ENCODE measurements at places on chromosomes 4 and X.

GRCh38 chr4:5996641-5997040, 21.6 kb downstream of the C4orf50 start:
- no peak for DNase-seq

DNA sequence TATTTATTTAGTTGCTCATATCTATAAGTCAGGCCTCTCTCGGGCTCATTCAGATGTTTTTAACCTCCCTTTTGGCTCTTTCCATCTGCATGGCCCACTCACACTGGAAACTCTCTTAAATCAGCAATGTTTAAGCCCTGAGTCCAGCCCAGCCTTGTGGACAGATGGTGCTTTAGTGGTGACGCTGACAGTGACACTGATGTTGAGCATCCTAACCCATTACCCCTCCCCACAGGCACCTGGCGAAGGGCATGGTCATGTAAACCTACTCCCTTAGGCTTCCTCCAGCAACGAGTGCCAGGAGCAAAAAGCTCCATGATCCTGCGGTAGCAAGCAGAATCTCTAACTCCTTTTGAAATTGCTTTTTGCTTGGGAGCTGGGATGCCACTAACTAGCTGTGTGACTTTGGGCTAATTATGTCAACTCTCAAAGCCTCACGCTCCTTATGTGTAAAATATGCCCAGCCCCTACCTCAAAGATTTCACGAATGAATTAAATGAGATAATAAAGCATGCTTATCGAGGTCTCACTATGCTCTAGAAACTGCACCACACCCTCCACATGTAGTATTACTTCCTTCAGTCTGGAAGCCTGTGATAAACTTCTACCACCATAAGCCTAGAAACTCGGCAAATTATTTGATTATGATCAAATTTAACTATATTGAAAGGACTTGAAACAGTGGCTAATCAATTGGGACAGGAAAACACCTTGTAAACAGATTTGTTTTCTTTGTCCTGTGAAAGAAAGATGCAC, 569.4 kb downstream of the BCOR start:
- no peak for DNase-seq

DNA sequence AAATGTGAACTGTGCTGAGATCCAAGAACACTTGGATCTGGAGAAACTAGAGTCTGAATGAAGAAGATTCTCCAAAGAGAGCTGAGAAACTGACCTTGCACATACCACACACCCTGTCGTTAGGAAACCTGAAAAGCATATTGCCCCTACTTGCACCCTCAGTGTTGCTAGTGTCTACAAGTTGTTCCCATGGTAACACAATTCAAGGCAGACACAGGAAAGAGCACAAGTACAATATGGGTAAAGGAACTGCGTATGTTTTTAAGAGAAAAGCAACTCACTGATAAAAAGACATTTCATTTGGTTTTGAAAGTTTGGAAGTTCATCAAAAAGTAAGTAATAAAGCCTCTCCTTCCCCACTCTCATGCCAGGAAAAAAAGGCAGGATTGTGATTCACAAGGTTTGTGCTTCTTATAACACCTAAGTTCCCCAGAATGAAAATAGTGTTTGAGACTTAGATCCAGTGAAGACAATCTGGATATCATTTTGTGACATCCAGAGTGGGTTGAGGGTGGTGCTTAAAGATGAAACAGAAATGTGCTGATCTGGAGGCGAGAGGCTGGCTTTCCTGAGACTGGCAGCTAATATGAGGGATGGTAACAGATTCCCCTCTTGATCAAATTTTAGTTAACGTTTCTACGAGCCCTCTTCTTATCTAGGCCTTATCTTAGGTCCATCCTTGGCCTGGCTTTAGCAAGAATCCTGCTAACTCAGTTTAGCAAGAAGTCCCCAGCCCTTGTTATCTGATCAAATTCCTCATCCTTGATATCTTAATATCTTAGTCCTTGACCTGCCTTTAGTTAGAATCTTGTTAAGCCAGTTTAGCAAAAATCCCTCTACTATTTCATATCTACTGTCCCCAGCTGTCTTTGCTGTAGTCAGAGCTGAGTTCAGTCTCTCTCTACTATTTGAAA, 42.3 kb downstream of the NIPAL1 start:
- no peak for DNase-seq

- DNase-seq: peak; percentile 9
These were observed 3.4 kb downstream of the ATP1B4 start for GRCh38 chrX:120365320-120365719.

GRCh38 chrX:19629541-19629940, 114.2 kb upstream of the MAP3K15 start:
- no peak for DNase-seq

DNA sequence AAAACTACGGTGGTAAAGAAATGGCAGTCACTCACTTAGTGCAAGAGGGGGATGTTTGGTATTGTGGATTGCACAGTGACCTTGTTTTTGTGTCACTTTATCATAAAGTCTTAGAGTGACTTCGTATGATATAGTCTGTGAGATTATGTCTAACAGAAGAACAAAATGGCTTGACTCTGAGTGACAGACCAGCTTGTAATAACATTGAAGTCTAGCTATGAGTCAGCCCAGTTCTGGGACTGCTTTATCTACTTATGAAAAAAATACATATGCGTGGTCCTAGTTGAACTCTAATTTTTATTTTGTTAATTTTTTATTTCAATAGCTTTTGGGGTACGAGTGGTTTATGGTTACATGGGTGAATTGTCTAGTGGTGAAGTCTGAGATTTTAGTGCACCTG, 20.0 kb downstream of the DCLK2 start:
- DNase-seq: no peak

DNA sequence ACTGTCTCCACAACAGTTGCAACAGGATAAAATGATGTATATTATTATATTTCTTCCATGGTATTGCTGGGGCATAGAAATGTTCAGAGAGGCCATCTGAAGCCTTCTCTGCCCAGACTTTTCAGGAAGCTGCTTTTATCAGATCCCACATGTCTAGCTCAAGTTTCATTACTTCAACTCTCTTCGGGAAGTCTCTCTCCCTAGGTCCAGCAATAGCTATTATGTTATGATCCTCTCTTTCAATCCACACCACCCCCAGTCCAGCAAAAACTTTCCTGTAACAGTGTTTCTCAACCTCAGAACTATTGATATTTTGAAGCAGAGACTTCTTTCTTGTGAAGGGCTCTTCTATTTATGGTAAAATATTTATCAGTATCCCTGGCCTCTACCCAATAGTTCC, 44.9 kb downstream of the CXCL1 start:
- DNase-seq: no peak

DNA sequence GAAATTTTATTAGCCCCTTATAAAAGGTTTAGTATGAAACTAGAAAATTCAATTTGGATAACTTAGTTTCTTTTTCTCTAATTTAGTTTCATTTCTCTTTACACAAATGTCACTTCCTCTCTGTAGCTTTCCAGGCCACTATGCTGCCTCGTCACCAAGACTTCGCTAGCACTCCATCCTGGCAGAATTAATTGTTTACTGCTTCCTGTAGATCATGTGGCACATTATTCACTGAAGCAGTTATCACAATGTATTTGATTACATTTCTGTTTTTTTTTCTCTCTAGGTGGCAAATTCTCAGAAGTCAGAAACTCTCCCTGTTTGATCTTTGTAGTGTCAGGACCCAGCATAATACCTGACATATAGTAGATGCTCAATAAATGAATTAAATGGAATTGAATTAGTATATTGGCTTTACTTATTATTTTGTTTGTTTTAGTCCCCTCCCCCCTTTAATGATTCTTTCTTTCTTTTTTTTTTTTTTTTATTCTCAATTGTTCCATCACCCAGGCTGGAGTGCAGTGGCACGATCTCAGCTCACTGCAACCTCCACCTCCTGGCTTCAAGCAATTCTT, 9.3 kb upstream of the SAT1 start:
- no peak for DNase-seq

DNA sequence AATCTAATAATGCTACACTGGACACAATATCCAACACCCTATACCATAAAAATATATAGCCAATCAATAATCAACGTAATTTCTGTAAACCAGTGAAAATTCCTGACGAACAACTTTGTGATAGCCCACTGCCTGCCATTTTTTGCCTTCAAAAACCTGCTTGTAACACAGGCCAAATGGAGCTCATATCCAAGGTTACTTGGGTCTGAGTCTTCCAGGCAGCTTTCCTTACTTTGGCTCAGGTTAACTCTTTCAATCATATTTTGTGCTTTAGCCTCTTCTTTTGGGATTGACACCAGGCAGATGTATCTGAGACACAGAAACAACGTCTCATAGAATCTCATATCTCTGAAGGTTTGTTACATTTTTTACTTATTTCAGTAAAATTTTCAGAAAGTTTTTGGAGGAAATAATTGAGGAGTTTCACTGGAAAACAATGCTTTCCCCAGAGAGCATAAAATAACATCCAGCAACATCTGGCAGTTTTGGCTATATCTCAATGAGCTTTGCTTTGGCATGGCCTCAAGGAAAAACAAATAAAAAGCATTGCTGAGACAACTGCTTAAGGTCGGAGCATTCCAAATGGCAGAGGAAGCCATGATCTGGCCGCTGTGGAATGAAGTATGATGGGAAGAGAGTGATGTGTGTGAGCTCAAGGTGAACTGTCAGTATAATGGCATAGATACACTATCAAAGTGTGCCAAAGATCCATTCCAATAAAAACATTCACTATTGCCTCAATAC, 162.9 kb upstream of the SPIN4 start:
- no peak for DNase-seq

DNA sequence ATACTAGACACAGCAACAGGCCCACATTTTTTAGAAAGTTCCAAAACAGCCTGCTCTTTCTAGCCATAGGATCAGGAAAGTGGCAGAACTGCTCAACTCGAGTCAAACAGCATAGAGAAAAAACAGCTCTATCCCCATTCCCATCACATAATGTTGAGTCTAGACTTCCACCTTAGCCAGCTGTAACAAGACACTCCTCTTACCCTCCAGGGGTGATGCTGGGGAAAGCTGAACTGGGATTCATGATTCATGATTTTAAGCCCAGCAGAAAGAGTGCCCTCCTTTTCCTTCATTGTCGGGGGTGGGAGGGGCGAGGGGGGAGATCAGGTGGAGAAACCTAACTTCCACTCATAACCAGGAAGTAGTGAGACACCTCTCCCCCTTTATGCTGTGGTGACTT, 86.1 kb downstream of the CENPC start:
- no peak for DNase-seq

GRCh38 chr4:184395451-184395917, 78.9 kb downstream of the IRF2 start:
- DNase-seq: no peak

- DNase-seq: no peak
These were observed 119.7 kb upstream of the PCDH7 start for GRCh38 chr4:30600246-30601017.

GRCh38 chr4:39103291-39103690, 41.3 kb downstream of the KLHL5 start:
- no peak for DNase-seq

- DNase-seq: no peak
These were observed 63.1 kb upstream of the SPP1 start for GRCh38 chr4:87912164-87913004.

- no peak for DNase-seq
These were observed 876 bp downstream of the KLHL2 start for GRCh38 chr4:165208221-165208652.

- no peak for DNase-seq
These were observed 57.9 kb downstream of the MND1 start for GRCh38 chr4:153402366-153402765.
